Stimulated activated CD8-positive, alpha-beta memory T cell treated with anti-CD3 and anti-CD28 coated beads, Interleukin-7, amount 100 ng/mL, for 24 hours (primary cell): ENCODE measurements at places on chromosomes 5 and 9.

DNA sequence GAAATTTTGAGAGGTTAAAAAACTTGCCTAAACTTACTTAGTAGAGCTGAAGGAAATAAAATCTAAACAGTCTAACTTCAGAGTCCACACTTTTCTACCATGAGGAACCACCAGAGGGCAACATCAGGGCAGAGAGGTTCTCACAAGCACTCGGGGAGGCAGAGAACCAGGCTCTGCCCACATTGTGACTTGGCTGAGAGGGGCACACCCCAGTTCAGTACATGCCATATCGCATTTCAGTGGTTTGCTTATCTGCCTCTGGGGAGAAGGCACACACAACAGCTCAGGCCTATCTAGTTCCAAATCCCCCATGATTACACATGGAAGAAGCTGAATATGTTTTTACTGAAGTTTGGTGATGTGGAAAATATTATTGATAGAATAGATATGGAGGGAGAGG lies 49.2 kb downstream of the EQTN start:
- DNase-seq: no peak

DNA sequence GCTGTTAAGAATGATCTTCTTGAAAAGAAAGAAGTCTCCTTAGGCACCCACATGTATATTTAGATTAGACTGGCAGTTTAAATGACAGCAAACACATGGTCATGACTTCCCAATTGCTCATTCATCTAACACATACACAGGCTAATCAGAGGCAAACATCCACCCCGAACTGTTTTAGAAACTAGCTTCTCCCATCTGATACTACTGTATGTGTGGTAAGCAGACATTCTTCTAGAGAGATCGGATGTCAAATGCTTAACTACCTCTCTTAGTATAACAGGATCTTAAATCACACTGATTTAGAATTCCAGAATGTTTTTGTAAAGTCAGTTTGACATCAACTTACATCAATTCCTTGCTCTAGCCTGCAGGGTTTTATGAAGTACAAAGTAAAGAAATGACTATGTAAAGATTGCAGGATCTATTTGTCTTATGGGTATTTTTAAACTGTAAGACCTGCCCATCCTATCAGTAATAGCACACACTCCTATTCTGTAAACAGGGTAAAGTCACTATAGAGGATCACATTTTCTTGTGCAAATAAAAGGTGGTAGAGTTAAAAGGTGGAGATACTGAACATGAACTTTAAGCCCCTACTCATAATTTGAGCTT lies 239.7 kb downstream of the MLLT3 start:
- DNase-seq: no peak

GRCh38 chr5:87722286-87722685 lies 309.6 kb upstream of the CCNH start:
- no peak for DNase-seq

- no peak for DNase-seq
Observed at GRCh38 chr9:95762322-95762721, 113.2 kb upstream of the ERCC6L2 start.

DNA sequence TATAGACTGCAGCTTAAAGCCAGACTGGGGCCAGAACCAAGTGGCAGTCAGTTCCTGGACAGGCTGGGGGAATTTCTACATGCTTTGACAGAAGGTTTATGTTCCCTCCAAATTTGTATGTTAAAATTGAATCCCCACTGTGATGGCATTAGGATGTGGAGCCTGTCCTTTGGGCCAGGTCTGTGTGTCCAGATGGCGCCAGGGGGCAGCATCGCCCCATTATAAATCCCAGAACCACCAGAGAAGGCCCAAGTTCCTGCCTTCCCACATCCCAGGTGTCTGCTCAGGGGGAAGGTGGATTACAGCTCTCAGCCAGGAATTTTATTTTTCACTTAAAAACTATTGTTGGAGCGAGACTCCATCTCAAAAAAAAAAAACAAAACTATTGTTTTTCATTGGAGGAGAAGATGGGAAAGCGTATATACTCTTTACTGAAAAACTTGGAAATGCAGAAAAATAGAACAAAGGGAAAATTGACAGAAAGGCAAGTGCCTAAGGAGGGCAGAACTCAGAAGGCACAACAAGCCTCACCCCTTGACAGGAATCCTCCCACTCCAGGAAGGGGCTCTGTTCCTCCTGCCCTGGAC lies 5.0 kb downstream of the IL3 start:
- DNase-seq: no peak

DNA sequence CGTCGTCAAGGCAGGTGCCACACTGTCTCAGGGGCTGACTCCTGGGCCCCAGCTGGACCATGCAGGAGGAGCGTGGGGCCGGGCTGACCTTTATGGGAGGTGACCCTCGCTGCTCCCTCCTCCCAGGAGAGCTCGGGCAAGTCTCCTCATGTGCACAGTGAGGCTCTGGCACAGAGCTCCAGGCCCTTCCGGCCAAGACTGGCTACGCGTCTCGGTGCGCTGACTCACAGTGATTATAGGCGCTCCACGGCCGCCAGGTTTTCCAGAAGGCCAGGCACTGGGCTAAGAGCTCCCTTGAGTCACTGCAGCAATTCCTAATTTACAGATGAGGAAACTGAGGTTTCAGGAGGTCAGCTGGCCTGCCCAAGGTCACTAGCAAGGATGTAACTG lies 47.4 kb downstream of the VAV2 start:
- DNase-seq: no peak
